ENCODE measurements at places on chromosomes 12 and 14.

DNA sequence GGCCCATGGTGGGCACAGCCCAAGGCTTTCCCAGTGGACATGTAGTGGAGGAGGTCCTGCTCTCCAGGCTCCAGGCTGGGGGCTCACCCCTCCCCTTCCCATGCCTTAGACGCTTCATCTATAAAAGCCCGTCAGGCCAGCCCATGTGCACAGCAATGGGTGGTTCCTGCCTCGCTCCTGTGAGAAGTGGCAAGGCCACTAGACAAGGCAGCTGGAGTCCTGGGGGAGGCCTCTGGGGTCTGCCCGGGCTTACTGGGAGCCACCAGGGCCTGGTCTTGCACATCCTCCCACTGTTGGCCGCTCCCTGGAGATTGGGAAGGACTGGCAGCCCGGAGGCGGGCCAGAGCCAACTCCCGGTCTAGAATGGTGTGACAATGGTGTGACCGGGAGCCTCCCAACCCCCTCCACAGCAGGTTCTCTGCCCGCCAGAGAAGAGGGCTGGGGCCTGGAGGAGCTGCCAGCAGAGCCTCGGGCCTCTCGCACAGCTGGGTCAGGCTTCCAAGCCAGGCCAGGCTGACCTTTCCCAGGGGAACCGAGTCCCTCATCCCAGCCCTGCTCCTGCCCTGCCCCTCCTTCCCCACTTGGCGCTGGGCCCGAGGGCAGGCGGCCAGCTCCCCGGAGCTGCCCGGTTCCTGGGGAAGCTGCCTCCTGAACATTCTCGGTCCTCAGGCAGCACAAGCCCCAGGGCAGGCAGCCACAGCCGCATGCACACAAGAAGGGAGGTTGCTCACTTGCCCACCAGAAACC lies 97.9 kb downstream of the RFLNA start:
- no peak for DNase-seq

DNA sequence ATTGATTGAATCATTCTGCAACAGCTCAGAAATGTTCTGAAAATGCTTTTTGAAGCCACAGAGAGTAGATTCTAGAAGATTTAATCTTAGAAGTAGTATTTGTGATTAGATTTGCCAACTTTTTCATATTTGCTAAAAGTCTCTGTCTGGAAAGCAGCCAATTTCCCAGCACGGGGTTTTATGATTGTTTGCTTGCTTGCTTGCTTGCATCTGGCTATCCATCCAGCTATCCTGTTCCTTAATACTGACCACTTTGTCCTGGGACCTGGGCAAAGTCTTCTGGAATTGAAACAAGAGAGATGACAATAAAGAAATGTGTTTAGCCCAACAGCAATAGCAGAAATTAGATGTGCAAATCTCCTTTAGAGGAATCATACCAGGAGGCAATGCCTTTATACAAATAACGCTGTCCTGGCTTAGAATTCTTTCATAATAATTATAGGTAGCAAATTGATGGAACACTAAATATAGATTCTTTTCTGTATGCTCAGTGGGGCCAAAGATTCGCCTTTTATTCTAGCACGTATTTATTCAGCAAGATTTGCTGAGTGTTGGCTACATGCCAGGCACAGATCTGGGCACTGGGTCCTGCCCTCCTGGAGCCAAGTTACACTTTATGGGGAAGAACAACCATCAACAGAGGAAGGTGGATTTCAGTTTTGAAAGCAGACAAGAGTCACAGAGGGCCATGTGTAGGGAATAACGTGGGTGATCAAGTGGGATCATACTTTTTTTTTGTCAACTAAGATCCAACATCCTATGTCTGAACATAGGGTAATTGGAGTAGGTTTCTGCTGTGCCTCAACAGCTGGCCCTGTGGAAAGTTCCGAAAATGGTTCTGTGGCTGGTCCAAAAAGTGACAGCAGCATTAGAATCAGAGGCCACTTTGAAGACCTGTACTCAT lies 25.3 kb downstream of the MYBPC1 start:
- DNase-seq: no peak

- DNase-seq: no peak
These were observed 30.9 kb downstream of the ERGIC2 start for GRCh38 chr12:29350080-29350479.

DNA sequence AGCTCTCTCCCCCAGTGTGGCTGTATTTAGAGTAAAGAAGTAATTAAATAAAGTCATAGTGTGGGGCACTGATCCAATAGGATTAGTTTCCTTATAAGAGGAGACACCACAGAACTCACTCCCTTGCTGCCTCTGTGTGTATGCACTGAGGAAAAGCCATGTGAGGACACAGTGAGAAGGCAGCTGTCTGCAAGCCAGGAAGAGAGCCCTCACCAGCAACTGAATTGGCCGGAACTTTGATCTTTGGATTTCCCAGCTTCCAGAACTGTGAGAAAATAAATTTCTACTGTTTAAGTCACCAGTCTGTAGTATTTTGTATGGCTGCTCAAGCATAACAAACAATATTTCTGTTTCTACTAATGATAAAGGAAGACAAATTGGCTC lies 368.7 kb upstream of the PRICKLE1 start:
- no peak for DNase-seq

- no peak for DNase-seq
These were observed 169.0 kb upstream of the RTL1 start for GRCh38 chr14:101072531-101072930.

GRCh38 chr14:44649061-44649460 lies 142.0 kb upstream of the FSCB start:
- DNase-seq: no peak

DNA sequence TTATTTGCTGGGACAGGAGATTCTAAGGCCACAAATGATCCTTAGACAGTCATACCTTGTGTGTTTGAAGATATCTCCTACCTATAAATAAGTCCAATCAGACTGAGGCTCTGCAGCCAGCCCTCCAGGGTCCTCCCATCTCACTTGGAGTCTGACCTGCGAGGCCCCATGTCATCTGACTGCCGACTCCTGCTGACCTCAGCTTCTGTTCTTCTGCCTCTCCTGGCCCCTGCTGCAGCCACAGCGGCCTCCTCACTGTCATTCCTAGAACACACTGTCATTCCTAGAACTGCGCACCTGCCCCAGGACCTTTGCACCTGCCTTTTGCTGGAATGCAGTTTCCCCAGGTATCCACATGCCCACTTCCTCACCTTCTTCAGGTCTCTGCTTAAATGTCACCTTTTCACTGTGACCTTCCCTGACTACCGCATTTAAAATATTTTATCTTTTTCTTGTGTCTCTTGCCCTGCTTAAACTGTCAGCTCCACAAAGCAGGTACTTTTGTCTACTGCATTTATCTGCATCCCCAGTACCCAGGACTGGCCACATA lies 56.5 kb upstream of the RIN3 start:
- DNase-seq: no peak

DNA sequence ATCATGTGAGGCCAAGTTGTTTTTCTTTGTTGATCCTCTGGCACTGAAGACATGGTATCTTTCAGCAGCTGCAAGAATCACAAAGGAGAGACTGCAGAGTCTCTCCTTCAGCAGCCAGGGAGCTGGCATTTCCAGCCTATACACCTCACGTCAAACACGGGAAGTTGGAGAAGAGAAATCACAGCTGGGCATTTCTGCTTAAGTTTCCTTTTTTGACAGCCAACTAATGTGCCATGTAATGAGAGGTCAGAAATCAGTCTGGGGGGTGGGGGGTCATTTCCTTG lies 28.3 kb downstream of the PHLDA1 start:
- DNase-seq: no peak

DNA sequence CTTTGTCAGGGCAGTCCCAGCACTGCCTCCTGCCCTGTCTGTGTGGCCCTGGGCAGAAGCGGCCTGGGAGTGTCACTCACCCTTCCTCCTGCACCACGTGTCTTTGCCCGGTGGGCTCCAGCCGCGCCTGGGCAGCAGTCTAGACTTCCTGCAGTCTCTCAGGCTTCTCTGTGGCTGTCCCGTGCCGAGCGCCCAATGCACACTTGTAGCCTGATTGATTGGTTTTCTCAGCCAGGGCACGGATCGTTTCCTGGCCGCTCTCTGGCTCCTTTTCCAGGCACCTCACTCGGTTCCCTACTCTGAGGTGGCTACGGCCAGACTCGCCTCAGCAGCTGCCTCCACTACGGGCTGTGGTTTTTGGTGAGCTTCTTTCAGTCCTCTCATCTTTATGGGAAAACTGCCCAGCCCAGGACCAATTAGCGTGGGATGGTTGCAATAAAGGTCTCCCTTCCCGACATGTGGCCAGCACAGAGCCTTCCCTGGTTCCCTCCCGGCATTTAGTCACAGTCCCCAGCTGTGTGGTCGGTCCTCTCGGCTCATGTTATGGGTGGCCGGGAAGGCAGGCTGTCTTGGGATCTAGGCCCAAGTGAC lies 133.1 kb downstream of the CACNA1C start:
- DNase-seq: no peak

DNA sequence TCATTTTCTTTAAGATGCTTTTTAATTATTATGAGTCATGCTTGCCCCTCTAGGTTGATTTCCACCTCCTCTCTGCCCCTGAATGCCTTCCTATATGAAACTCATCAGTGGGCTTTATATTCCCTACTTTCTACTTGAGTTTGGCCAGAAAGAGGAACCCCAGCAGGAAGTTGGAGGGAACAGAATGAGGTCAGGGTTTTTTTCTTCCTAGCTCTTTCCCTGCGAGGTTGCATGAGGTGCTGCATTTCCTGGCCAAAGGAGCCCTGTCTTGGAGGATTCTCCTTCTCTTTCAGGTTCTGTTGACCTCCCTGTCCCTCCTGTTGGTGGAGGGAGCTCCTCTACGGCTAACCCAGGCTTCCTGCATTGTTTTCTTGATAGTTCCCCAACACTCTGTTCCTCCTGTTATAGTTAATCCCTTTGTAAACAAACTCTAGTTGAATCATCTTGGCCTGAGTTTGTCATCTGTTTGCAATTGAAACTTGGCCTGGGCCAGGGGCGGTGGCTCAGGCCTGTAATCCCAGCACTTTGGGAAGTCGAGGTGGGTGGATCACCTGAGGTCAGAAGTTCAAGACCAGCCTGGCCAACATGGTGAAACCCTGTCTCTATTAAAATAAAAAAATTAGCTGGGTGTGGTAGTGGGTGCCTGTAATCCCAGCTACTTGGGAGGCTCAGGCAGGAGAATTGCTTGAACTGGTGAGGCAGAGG lies 15.3 kb upstream of the SPIC start:
- no peak for DNase-seq

DNA sequence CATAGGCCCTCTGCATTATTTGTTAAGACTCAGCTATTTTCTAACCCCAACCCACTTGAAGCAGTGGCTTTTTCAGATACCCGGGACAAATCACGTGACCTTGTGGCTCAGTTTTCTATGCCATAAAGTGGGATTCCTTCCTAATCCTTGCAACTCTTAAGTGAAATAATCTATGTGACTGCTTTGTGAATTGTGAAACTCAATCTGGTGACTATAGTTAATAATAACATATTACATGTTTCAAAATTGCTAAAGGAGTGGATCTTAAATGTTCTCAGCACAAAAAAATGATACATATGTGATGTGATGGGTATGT lies 17.3 kb downstream of the EML1 start:
- no peak for DNase-seq

DNA sequence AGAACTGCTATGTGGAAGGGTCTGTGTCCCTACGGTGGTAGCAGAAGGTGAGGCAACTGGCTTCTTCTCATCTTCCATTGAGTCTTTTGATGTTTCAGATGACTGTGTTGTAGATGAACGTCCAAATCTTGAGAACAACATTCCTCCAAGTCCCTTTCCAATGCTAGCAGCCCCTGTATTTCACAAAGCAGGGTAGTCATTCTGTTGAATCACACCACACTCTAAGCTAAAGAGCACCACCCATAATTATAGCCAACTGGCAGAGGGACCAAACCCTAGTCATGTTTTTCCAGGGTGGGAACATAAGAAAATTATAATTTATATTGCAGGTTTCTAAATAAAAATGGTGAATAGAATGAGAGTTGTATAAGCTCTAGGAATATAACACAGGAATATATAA lies 98.7 kb downstream of the DDHD1 start:
- no peak for DNase-seq

- no peak for DNase-seq
These were observed 2.7 kb upstream of the FAM222A start for GRCh38 chr12:109710747-109711595.

GRCh38 chr12:32148372-32148771 lies 41.7 kb downstream of the BICD1 start:
- DNase-seq: no peak

Measured in GM13976 (cell line).